HCEC 1CT (cell line): ENCODE measurements at places on chromosomes 13 and 19.

GRCh38 chr13:41668130-41668757 is 210.9 kb downstream of the RGCC start:
- peak; percentile 92 for DNase-seq

DNA sequence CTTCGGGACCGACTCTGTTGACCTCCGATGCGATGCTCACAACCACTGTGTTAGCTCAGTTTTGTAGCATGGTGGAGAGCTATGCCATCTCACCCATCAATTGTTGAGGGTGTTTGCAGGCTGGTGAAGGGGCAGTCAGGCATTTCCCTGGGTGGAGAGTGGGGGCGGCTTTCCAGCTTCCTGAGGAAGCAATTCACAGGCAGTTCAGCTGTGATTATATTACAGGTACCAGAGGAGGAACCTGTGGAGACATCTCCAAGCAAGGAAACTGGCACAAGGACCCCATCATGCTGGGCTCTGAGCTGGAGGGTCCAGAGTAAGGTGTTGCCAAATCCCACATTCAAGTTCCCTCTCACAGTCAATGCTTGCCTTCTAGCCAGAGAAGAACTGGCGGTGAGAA is 166.0 kb upstream of the ZNF536 start:
- no peak for DNase-seq

- DNase-seq: no peak
These were observed 8.9 kb downstream of the ZNF546 start for GRCh38 chr19:40005691-40006272.

- peak; percentile 70 for DNase-seq
These were observed 71.3 kb downstream of the LHFPL6 start for GRCh38 chr13:39531646-39532045.

DNA sequence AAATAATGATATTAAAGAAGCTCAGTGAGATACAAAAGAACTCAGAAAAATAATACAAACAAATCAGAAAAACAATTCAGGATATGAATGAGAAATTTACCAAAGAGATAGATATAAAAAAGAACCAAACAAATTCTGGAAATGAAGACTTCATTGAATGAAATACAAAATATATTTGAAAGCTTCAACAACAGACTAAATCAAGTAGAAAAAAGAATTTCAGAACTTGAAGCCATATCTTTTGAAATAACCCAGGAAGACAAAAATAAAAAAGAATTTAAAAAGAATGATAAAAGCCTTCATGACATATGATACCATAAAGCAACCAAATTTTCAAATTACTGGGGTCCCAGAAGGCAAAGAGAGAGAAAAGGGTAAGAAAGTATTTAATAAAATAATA is 9.6 kb downstream of the LEUTX start:
- DNase-seq: no peak

GRCh38 chr19:14073925-14074838 is 1.6 kb downstream of the MISP3 start:
- DNase-seq: no peak

DNA sequence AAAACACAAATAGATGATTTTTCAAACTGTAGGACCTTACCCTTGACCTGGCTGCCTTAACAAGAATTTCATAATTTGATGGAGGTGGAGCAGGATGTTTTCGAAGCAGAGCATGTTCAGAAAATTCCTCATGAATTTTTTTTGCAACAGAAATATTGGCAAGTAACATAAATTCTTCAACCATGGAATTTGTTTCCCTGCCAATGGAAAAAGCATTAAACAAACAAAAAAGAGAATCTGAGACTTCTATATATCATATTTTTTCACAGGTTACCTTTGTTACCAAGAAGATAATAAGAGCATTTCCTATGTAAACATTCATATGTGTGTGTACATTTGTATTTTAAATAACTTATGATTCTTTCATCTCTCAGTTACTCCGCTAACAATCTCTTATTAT is 18.3 kb downstream of the DIS3 start:
- DNase-seq: no peak

DNA sequence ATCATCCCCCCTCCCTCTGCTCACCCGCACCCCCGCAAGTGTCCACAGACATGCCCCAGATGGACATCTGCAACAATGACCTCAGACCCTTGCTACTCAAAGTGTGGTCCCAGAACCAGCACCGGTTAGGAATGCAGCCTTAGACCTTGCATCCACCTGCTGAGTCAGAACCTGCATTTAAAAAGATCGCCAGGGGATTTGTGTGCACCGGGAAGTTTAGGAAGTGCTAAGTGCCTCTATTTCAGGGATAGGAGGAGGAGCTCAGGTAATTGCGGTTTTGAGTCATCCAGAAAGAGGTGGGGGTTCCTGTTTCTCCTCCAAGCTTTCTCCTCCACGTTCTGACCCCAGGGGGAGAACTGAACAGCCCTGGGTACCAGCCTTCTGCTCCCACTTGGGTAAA is 46.2 kb downstream of the CACNA1A start:
- no peak for DNase-seq

DNA sequence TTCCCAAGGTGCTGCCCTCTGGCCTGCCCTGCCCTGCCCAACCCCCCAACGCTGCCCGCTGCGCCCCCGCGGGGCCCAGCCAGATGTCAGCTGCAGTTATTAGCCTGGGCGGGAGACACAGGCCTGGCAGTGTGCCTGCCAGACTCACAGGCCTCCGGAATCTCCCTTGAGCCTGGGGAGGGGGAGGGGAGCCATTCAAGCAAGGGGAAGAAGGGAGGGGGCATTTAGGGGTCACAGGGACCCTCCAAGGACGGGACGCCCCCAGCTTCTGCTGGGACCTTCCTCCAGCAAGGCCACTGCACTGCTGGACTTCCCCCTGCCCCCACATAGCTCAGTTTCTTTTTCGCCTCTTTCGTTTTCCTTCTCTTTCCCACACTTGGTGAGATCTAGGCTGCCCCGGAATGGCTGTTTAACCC is 2.6 kb upstream of the JUNB start:
- DNase-seq: peak; percentile 79

GRCh38 chr19:5978606-5979552 is 939 bp upstream of the RANBP3 start:
- no peak for DNase-seq

- no peak for DNase-seq
These were observed 2.0 kb downstream of the KCTD15 start for GRCh38 chr19:33798681-33799111.

GRCh38 chr19:10687518-10688288 is 13.5 kb upstream of the QTRT1 start:
- no peak for DNase-seq

DNA sequence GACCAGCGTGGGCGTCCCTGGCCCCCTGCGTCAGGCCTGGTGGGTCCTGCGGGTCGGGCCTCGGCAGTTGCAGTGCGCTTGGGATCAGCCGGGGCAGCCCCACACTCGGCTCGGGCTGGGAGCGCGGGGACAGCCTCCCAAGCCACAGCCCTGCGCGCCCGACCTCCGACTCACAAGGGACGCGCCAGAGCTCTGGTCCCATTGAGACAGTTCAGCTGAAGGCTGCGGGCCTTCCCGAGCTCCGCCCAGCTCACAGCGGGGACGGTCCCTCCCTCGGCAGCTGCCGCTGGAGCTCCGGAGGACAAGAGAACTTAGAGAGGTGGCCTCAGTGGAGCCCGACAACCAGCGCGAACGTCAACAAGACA is 45.7 kb upstream of the ZNF730 start:
- DNase-seq: no peak

DNA sequence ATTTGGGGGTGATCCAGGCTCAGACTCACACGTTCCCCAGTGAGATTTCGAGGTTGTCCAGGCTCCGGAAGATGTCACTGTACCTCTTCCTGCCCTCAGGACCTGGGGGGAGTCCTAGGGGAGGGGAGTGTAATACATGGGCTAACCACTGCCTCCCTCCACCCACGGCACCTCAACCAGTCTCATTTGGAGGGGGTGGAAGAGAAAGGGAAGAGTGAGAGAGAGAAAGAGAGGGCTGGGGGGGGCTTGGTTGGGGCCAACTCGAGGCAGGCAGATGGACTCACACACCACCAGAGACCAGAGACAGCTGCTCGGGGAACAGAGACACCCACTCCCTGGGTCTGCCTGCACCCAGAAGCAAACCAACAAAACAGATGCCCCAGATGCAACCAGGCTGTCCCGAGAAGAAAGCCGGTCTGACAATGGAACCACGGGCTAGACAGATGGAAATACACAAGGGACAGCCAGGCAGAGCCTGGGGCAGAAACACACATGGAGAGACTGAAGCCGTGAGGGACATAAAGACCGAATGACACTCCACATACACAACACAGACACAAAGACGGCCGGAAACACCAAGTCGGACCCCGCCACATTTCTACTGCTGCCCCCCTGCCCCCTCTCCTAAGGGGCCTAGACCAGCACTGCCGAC is 825 bp downstream of the GMIP start:
- DNase-seq: no peak

DNA sequence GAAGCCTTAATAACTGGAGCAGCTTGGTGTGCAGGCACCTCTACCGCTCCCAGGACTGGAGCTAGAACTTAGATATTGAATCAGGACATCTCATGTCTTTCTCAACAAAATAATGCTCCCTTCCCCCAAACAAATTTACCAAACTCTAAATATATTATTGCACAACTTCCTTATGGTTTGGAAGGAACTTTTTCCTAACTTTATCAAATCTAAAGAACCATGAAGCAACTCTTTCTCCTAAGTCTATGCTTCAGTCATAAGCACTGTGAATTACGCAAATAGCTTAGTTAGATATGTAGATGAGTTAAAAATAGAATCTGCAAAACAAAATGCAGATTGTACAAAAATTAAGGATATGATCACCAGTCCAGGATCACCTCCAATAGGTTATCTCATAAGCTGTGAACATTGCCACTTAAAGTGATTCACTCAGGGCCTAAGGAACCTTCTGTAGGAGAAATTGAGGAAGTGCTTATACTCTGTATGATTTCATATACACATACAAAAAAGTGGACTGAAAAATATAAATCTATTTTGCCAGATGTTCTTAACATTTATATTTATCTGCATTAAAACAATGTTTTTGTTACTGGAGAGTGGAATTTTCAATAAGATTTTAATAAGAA is 20.4 kb upstream of the MAB21L1 start:
- DNase-seq: no peak

DNA sequence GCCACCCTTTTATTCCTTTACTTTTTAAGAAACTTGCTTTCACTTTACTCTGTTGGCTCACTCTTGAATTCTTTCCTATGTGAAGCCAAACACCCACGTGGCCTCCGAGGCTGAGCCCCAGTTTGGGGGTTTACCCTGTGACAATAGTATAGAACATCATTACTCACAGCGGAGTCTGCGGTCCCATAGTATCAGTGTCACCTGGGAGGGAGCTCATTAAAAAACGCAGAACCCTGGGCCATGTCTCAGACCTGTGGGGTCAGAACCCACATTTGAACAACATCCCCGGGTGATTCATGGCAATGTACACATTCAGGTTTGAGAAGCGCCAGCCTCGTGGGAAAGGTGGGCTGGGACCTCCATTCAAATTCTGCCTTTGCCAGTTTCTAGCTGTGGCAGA is 36.0 kb upstream of the UBL3 start:
- DNase-seq: no peak

DNA sequence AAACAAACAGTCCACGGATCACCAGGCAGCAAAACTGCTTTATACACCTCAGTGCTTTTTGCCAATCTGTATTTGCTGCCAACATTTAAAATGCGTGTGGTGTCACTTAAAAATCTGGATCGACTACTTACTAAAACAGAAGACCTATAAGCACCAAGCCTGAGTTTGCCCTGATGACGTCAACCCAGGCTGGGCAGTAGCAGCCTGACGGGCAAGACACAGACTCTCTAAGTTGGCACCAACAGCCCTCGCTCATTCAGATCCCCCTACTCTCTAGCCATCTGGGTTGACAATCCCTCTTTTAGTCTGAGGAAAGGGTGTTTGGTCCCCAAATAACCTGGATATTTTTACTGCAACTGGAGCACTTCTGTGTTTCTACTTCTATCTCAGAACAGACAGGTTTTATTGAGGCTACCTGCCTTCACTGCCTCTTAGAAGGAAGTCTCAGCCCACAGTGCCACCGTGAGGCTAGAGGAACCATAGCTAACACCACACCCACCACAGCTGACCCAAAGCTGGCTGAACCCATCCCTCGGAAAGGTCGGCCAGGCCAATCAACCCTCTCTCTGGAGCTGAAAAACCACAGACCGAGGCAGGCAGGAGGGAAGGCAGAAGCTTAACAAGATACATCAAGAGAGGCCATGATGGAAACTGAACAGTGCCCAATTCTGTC is 6.9 kb downstream of the SUGP2 start:
- no peak for DNase-seq

- peak; percentile 13 for DNase-seq
These were observed 53.4 kb downstream of the TSSK6 start for GRCh38 chr19:19461671-19462622.

- no peak for DNase-seq
These were observed 481.9 kb downstream of the COG6 start for GRCh38 chr13:40137400-40137799.

GRCh38 chr13:27658546-27658945 is 36.9 kb downstream of the POLR1D start:
- DNase-seq: peak; percentile 68

GRCh38 chr13:111514610-111515306 is 194.3 kb downstream of the TEX29 start:
- DNase-seq: no peak

- DNase-seq: no peak
These were observed 708 bp upstream of the ESD start for GRCh38 chr13:46797501-46798237.

DNA sequence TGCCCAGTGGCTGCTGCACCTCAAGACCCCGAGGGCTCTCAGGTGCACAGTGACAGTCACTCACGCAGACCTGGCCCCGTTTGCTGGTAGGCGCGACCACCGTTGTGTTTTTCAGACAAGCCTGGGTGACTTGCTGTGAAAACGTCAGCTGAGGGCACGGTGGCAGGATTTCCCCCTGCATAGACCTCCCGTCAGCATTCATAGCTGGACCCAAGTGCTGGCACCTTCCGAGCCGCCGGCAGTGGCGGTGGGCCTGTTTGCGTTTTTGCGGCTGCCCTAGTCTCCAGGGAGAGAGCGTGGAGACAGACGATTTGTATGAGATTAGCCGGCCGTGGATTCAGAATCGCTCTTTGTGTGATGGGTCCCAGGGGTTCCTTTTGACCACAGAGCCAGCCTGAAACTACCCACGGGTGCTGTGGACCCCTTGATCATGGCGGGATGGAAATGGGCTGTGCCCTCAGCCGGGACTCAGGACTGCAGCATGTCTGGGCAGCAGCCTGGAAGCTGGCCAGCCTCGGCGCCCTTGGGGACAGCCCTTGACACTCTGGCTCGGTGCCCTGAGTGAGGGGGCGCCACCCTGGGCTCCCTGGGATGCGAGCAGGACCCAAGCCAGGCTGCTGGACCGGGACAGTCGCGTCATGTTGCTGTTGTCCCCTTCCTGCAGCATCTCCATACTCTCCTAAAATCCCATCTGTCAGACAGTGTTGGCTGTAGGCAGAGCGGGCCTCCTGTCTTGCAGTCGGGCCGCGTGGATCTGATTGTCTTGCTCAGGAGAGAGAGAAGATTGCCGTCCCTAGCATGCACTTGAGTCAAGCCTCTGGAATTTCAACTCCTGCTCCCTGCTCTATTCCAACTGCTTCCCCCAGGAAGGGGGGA is 8.6 kb downstream of the KDM4B start:
- peak; percentile 94 for DNase-seq

- DNase-seq: peak; percentile 29
These were observed 10.1 kb downstream of the C19orf38 start for GRCh38 chr19:10858204-10858828.

- DNase-seq: no peak
These were observed 5.9 kb downstream of the SLAIN1 start for GRCh38 chr13:77703408-77703807.

- no peak for DNase-seq
These were observed 332.2 kb upstream of the GPC6 start for GRCh38 chr13:92894447-92894846.
